Muscle of leg (tissue), 16 donors: ENCODE measurements at places on chromosomes 16 and 17.

DNA sequence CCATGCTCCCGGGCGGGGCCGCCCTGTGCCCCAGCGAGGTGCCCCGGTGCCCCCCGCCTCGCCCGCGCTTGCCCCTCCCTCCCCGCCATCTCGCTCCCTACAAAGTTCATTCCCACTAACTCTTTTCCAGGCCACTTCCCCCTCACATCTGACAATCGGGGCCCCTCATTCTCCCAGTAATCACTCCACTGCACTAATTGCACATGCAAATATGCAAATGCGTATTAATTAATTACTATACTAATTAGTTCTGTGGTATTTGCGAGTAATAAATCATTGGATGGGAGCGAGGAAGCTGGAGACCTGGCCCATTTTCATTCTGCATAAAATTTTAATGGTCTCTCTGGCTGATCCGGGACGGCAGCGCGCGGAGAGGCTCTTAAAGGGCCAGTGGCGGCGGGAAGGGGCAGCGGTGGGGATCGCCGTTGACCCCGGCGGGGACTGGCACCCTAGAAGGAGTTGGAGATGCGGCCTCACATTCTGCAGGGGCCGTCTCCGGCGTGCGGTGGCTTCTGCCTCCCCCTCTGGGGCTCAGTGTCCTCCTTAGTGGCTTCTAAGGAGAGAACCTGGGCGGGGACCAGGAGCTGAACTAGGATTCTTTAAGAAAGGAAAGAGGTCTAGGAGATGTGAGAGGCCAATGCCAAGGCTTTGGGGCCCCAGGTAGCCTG lies 8.4 kb upstream of the PPP1R1B start:
- DNase-seq = no peak

GRCh38 chr16:85366031-85366763 lies 246.9 kb upstream of the GSE1 start:
- peak; percentile 85 for DNase-seq

DNA sequence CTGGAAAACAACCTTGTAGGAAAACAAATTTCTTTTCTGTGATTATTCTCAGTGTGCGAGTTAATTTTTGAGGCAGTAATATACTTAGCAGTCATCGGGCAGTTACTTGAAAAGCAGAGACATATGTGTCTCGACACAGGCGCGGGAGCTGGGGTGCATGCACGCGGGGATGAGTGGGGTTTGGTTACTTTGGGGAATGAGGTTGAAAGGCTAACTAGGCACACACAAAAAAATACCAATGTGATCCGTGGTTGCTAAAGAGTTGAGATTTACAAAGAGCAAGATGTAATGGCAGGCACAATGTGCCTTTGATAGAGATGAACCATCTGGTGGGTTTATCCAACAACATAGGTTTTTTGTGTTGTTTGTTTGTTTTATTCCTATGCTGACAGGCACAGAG lies 703.8 kb upstream of the EEF2KMT start:
- DNase-seq = no peak

DNA sequence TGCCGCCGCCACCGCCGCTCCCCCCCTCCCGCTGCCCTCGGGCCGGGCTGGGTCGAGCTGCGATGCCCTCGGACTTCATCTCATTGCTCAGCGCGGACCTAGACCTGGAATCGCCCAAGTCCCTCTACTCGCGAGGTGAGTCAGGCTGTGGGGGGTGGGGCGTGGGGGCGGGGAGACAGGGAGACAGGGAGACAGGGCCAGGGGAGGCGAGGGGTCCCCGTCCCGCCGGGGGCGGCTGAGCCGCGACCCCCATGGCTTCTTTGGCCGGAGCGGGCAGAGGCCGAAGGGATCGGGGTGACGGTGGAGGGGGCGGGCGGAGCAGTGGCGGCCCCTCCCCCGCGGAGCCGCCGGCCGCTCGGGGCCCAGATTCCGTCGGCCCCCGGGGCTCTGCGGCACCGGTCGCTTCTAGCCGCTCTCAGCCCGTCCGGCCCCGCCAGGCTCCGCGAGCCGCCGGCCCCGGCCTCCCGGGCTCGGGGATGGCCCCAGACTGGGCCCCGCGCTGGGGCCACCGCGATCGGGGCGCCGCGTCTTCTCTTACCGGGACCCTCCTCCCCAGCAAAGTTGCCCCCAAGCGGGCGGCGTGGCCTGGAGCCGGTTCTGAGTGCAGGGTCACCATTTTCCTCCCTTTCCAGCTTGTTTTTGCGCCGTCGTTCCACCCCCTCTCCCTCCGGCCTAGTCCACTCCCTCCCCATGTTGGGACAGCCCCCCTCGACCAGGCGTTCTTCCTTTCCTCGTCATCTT lies 644 bp downstream of the NFAT5 start:
- DNase-seq = peak; percentile 89

DNA sequence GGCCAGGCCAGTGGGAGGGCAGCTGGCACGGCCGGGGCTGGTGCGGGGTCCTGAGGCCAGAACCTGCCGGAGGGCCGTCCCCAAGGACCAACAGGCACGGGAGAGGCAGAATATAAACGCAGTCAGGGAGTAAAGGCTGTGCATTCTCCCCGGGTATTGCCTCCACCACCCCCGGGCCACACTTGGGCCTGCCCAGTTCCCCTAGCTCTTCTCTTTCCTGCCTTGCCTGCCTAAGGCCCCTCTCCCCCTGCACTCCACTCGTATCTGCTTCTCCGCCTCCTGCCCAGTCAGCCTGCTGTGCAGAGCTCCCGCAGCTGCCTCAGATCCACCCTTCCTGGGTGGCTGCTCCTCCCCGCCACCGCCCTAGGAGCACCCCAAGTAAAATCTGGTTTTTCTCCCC lies 5.0 kb upstream of the RPH3AL start:
- no peak for DNase-seq

DNA sequence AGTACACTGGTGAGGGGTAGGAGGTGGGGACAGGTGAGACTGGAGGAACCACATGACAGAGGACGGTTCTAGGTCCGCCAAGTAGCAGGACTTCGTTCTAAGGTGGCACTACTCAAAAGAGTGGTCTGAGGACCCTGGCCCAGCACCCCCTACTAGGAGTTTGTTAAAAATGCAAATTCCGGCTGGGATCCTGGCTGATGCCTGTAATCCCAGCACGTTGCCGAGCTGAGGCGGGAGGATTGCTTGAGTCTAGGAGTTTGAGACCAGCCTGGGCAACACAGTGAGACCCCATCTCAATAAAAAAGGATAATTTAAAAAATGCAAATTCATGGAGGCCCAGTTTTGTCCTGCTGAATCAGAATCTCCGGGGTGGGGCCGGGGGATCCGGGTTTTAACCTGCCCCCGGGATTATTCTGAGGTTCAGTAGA lies 59.1 kb downstream of the WSB1 start:
- no peak for DNase-seq

DNA sequence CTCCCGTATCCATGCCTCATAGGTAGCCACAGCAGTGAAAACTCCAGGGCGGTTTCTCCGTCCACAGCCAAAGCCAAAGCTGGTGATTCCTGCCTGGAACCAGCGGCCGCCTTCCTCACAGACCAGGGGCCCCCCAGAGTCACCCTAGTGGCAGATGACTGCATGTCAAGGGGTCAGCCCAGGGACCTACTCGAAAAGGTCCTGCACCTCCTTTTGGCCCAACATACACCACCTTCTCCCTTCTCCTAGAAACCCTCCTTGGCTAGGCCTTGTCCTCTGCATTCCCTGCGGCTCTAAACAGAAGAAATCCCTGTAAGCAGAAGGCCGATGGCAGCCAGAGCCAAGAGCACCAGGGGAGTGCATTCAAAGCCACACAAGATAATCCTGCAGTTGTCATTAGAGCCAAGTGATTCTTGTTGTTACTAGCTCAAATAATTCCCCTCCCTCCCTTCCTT lies 6.1 kb downstream of the PRSS36 start:
- DNase-seq = no peak

DNA sequence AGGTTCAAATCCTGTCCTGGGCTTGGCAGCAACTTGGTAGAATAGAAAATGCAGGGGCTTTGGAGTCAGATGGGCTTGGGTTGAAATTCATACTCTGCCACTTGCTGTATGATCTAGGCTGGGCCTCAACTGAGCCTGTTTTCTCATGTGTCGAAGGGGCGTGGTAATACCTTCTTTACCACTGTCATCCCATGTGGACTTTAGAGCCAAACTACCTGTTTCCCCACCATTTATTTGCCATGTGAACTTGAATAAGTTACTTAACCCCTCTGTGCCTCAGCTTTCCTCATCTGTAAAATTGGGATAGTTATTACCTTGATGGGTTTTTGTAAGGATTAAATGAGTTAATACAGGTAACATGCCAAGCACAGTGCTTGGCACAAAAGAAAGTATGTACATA lies 106.0 kb downstream of the COPRS start:
- DNase-seq = no peak

DNA sequence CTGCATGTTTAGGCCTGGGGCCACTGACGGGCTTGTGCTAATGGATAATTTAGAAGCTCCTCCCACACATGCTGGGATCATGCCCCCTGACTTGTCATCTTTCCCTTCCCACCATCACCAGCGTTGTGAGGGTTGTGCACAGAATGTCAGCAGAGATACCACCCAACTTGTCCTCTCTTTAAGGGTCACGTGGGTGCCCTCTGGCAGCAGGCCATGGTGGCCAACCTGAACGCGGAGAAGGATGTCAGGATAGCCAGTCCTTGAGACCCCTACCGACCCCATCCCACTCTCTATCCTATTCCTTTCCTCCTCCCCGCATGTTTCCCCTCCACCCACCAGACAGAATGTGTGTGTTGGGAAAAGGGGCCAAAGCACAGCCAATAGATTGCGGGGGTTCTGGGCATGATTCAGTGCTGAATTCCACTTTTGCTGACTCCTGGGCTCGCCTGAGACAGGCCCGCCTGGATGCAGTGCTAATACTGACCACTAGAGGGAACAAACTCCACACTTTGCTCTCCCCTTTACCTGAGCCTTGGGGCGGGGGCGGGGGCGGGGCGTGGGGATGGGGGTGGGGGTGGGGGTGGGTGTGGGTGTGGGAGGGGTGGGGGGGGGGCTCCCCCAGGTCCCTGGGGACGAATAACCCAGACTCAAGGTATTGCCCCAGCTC lies at the start of gene GH2:
TSS of gene GH2 (minus strand) at position 10 of the 667 bp plus-strand sequence. CDS start 143 bp downstream, outside the sequence.
- DNase-seq = peak; percentile 33

- DNase-seq = no peak
These were observed 332.5 kb downstream of the GRIN2A start for GRCh38 chr16:9849697-9850245.

GRCh38 chr17:48612854-48613691 lies 2.0 kb downstream of the HOXB8 start:
- no peak for DNase-seq

- no peak for DNase-seq
These were observed 44.2 kb downstream of the HELZ start for GRCh38 chr17:67200727-67201301.

- DNase-seq = peak; percentile 51
These were observed 10.7 kb upstream of the USP10 start for GRCh38 chr16:84689111-84689510.

- DNase-seq = peak; percentile 41
These were observed 8.3 kb downstream of the TMEM114 start for GRCh38 chr16:8581831-8582580.

- DNase-seq = no peak
These were observed 237.7 kb downstream of the CDH13 start for GRCh38 chr16:82864332-82865040.

DNA sequence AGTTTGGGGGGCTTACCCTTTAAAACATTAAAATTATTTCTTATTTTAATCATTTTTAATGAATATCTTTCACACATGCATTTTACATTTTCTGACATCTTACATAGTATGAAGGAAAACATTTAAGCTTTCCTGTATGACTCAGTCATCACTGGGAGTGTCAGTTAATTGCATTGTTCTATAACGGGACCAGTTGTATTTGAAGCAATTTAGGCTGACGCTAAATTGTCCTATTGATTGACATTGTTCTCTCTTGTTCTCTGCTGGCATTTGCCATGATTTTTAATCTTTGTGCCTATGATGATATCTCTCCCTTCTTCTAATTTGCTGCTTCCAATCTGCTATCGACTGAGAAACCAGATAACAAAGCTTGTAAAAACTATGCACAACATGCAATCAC lies 190.5 kb upstream of the PIRT start:
- no peak for DNase-seq

GRCh38 chr17:41647940-41648410 lies 23.6 kb upstream of the KRT17 start:
- DNase-seq = peak; percentile 79

- no peak for DNase-seq
These were observed 10.8 kb downstream of the LYRM1 start for GRCh38 chr16:20911361-20911760.

DNA sequence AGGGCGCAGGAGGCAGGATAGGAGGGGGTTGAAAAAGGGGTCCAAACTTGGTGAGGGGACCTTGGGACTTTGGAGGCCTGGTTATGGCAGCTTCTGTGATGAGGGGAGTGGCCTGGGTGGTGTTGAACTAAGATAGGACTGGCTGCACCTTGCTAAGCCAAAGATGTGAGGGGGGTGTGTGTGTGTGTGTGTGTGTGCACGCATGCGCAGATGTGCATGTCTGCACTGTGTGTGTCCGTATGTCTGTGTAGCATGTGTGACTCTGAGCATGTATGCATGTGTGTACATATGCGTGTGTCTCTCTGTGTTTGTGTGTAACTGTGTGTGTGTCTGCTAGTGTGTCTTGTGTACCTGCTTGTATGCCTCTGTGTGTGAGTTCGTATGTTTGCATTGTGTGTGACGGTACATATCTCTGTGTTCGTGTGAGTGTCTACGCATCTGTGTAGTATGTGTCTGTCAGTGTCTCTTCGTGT lies 4.1 kb downstream of the SLC16A5 start:
- DNase-seq = no peak

DNA sequence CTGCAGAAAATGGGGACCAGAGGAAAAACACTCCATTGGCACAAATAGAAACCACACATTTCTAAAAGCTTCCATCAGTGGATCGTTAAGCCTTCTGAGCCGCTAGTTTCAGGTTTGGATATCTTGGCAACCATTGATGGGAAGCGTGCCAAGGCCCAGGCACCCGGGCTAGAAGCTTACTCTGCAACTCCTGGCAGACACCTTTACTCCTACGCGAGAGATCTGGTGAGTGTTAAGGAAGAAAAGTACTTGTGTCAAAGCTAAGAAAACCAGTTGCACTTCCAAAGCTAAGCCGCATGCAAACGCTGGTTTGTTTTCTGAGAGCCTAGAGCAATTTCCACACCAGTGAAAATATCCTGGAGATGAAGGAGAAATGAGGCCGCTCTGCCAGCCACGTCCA lies 472.4 kb downstream of the PMP22 start:
- peak; percentile 15 for DNase-seq

GRCh38 chr17:49910094-49910857 lies 58.7 kb upstream of the DLX4 start:
- DNase-seq = no peak

DNA sequence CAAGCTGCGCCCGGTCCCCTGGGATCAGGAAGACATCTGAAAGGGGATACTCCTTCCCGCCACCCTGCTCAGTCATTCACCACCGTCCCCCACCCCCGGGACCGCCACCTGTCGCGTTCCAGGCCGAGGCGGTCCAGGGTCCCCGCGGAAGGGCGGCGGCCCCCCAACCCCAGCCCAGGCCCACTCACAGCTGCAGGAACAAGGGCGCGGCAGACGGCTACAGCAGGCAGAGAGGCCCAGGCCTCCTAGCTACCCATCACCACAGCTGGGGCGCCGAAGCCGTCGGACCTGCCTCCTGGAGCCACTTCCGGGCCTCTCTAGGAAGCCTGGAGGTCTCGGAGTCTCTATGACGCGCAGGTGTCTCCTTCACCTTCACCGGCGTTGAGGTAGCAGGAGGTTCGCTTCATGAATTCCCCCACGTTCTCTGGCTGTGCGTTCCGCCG lies at the start of gene SDR42E1:
TSS of gene SDR42E1 (minus strand) at position 272 of the 443 bp plus-strand sequence. CDS start 10,612 bp downstream, outside the sequence.
- DNase-seq = peak; percentile 23
